ENCODE measurements at places on chromosomes 12 and 14.

GRCh38 chr14:22225516-22226140 lies 363.4 kb downstream of the DAD1 start:
- no peak overlapping the region for H3K4me3 ChIP-seq
- H3K27me3 ChIP-seq, result no peaks in the 10 kb centered on the region
- no peak for DNase-seq
- no peak overlapping the region for H3K27ac ChIP-seq

DNA sequence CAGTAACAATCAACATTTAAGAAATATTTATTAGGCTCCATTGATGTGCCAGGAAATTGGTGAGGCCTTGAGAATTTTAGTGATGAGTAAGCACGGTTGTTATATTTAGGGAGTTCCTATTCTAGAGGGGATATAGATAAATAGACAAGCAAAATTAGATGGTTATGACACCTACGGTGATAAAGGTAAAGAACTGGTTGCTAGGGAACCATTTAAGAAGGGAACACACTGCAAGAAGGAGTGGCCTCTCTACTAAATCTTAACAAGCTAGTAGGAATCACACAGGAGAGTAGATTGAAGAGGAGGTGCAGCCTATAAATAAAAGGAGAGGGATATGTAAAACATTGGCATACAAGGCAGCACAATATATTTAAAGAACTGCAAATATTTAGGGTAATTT lies 155.2 kb downstream of the LRIG3 start:
- no peaks in the 10 kb centered on the region for H3K4me1 ChIP-seq
- no peaks in the 10 kb centered on the region for H3K27me3 ChIP-seq
- no peak overlapping the region for H3K4me3 ChIP-seq
- H3K36me3 ChIP-seq, result peaks cover 3% of the 10 kb centered on the region

- DNase-seq, result no peak
- no peaks in the 10 kb centered on the region for H3K36me3 ChIP-seq
- no peak overlapping the region for H3K27ac ChIP-seq
These were observed 13.6 kb downstream of the CCDC198 start for GRCh38 chr14:57480051-57480450.

GRCh38 chr14:96614481-96614881 lies 112.3 kb downstream of the PAPOLA start:
- peaks cover 7% of the 10 kb centered on the region for H3K27me3 ChIP-seq
- H3K36me3 ChIP-seq, result no peaks in the 10 kb centered on the region
- H3K27ac ChIP-seq, result no peak overlapping the region
- H3K4me1 ChIP-seq, result no peaks in the 10 kb centered on the region
- H3K4me3 ChIP-seq, result no peak overlapping the region
- DNase-seq, result no peak

DNA sequence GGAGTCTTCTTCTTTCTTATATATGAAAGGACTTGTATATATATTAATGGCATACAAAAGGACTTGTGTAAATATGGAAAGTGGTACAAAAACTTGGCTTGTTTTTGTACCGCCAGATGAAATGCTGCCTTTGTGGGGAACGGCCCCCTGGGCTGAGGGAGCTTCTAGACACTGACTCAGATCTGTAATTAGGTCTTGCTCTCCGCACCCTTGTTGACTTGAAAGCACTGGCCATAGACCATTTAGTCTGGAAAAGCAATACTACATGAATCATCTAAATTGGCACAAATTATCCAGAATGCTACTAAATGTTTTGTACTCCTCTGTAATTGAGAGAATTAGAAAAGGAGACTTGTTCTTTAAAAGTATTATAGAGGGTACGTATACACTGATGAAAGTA lies 399.9 kb upstream of the RGS6 start:
- no peak overlapping the region for H3K4me3 ChIP-seq
- no peak overlapping the region for H3K27ac ChIP-seq
- H3K36me3 ChIP-seq, result no peaks in the 10 kb centered on the region
- no peaks in the 10 kb centered on the region for H3K4me1 ChIP-seq
- DNase-seq, result no peak

DNA sequence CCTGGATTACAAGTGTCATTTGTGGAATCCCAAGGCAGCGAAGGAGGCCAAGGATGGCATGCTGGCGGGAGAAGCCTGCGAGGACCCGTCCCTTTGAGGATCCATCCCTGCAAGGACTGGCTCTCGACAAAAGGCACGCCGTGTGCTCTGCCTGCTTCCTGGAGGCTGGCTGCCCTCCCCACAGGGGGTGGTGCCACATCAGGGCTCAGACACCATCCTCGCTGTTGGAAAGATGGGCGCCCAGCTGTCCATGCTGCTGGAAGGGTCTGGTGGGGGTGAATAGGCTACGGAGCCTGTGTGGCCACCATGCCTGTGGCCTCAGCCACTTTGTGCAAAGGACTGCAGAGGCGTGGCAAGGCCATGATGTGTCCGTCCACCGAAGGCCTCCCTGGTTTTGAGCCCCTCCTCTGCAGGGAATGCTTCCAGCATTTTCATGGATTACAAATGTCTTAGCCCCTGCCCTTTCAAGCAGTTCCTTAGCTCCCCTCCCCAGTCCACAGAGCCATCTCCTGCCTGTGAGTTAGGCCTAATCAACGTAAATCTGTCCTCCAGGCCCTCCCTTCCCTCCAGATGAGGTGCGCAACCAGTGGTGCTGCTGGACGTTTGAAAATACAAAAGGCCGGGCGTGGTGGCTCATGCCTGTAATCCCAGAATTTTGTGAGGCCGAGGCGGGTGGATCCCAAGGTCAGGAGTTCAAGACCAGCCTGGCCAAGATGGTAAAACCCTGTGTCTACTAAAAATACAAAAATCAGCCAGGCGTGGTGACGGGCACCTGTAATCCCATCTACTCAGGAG lies 22.1 kb downstream of the ZBTB42 start:
- H3K4me3 ChIP-seq, result no peak overlapping the region
- H3K4me1 ChIP-seq, result peaks cover 4% of the 10 kb centered on the region
- H3K27ac ChIP-seq, result no peak overlapping the region
- DNase-seq, result no peak
- peaks cover 4% of the 10 kb centered on the region for H3K27me3 ChIP-seq

- peak overlapping the region; percentile 99 for H3K27ac ChIP-seq
- no peaks in the 10 kb centered on the region for H3K27me3 ChIP-seq
- no peak for DNase-seq
- peaks cover 9% of the 10 kb centered on the region for H3K36me3 ChIP-seq
- H3K4me1 ChIP-seq, result peaks cover 10% of the 10 kb centered on the region
These were observed 903 bp upstream of the PPP4R3A start for GRCh38 chr14:91511043-91511383.

- no peak overlapping the region for H3K27ac ChIP-seq
- no peak for DNase-seq
- no peaks in the 10 kb centered on the region for H3K27me3 ChIP-seq
- no peaks in the 10 kb centered on the region for H3K36me3 ChIP-seq
- H3K4me3 ChIP-seq, result no peak overlapping the region
These were observed 69.0 kb downstream of the HRK start for GRCh38 chr12:116812238-116812637.

DNA sequence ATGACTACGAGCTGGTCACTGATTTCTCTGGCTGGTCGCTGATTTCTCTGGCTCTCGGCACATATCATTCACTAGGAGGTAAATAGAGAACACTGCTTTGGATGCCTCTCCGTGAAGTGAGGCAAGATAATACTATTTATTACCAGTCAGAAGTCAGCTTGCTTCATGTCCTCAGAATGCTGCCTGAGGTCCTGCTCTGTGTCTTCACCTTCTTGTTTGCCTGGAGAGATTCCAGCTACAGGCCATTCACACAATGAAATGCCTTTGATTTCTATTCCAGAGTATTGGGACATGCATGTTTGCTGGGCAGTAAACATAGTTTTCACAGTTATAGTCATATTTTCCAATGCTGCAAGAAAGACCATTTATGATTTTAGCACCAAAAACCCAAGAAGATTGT lies 106.7 kb downstream of the AEBP2 start:
- no peaks in the 10 kb centered on the region for H3K27me3 ChIP-seq
- H3K4me1 ChIP-seq, result peaks cover 14% of the 10 kb centered on the region
- DNase-seq, result peak; percentile 20
- no peak overlapping the region for H3K27ac ChIP-seq

GRCh38 chr14:95490138-95490509 lies 26.3 kb downstream of the SYNE3 start:
- DNase-seq, result no peak
- H3K36me3 ChIP-seq, result no peaks in the 10 kb centered on the region
- peaks cover 26% of the 10 kb centered on the region for H3K4me1 ChIP-seq
- no peak overlapping the region for H3K4me3 ChIP-seq

- peaks cover 8% of the 10 kb centered on the region for H3K4me1 ChIP-seq
- H3K36me3 ChIP-seq, result no peaks in the 10 kb centered on the region
- H3K27me3 ChIP-seq, result no peaks in the 10 kb centered on the region
- H3K27ac ChIP-seq, result no peak overlapping the region
- DNase-seq, result no peak
These were observed 65.2 kb downstream of the PPP2R5E start for GRCh38 chr14:63478010-63478409.

DNA sequence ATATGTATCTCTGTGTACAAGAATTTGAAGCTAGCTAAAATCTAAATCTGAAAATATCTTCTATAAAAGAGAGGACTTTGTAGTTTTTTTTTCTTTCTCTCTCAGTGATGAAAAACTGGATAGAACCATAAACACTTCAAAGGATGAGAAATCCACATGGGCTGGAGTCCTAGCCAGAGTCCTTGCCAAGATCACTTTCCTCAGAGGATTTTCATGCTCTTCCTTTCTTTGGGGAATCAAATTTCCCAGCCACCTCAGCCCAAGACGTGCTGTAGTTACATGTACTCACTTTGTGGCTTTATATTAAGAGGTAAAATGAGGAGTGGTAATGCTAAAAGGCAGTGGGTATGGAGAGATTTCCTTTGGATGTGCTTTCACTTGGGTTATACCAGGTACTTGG lies 110.3 kb downstream of the SLC38A1 start:
- H3K36me3 ChIP-seq, result no peaks in the 10 kb centered on the region
- no peak overlapping the region for H3K4me3 ChIP-seq
- no peak overlapping the region for H3K27ac ChIP-seq
- DNase-seq, result no peak
- no peaks in the 10 kb centered on the region for H3K4me1 ChIP-seq

GRCh38 chr12:127108360-127109215 lies 1158.4 kb upstream of the TMEM132C start:
- no peak overlapping the region for H3K27ac ChIP-seq
- DNase-seq, result peak; percentile 64
- no peaks in the 10 kb centered on the region for H3K27me3 ChIP-seq
- H3K4me3 ChIP-seq, result no peak overlapping the region
- H3K36me3 ChIP-seq, result no peaks in the 10 kb centered on the region

DNA sequence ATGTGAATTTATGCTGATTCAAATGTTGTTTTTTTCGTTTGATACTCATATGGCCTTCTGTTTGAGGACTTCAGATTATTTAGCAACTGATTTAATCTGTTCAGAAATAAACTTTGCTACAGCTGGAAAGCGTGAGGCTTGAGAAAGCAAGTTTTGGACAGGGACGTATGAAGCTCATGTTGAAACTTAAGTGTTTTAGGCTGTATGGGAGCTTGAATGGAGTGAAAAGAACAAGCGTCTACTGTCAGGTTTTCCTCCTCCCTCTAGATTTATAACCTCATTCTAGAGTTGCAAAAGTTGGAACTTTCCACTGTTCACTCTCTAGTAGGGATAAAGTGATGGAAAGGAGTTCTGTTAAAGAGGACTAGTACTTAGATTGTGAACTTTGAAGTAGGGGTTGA lies 1.0 kb downstream of the PRPF39 start:
- DNase-seq, result no peak
- peak overlapping the region; percentile 88 for H3K4me3 ChIP-seq
- H3K4me1 ChIP-seq, result peaks cover 31% of the 10 kb centered on the region
- no peaks in the 10 kb centered on the region for H3K36me3 ChIP-seq

GRCh38 chr12:81958406-81958805 lies 199.3 kb upstream of the PPFIA2 start:
- no peaks in the 10 kb centered on the region for H3K4me1 ChIP-seq
- H3K27ac ChIP-seq, result no peak overlapping the region
- DNase-seq, result no peak
- H3K36me3 ChIP-seq, result no peaks in the 10 kb centered on the region

- no peaks in the 10 kb centered on the region for H3K4me1 ChIP-seq
- no peak overlapping the region for H3K27ac ChIP-seq
- no peak for DNase-seq
- H3K36me3 ChIP-seq, result no peaks in the 10 kb centered on the region
These were observed 605.5 kb upstream of the USP15 start for GRCh38 chr12:61654698-61655097.

GRCh38 chr12:131046813-131047788 lies 93.4 kb downstream of the ADGRD1 start:
- H3K27me3 ChIP-seq, result no peaks in the 10 kb centered on the region
- peak; percentile 80 for DNase-seq
- peak overlapping the region; percentile 58 for H3K27ac ChIP-seq
- no peak overlapping the region for H3K4me3 ChIP-seq
- peaks cover 4% of the 10 kb centered on the region for H3K4me1 ChIP-seq
- H3K36me3 ChIP-seq, result no peaks in the 10 kb centered on the region

GRCh38 chr14:74898694-74899093 lies 17.0 kb downstream of the DLST start:
- no peak overlapping the region for H3K4me3 ChIP-seq
- H3K4me1 ChIP-seq, result no peaks in the 10 kb centered on the region
- H3K27ac ChIP-seq, result no peak overlapping the region
- no peaks in the 10 kb centered on the region for H3K27me3 ChIP-seq

DNA sequence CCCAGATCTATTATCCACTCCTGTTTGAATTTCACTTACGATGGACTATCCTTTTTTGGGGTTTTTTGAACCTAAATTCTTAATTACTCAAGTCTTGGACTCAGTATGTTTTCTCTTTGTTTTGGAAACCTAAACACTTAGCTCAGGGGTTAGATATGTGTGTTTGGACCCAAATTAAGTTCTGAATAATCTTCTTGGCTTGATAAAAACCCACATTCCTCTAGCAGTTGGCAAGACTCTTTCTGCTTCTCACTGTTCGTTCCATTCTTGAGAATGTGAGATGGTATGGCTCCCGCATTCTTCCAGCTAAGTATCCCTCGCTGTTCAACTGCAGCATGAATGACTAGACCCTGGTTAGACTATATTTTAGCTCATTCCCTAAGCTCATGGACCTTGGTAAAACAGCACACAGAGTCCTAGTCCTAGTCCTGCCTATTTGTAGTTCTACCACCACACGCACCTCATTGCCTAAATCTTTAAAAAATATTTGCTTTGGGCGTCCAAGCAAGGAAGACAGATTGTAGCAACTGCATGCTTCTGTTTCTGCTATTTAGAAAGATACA lies 860.0 kb downstream of the RPS29 start:
- no peak overlapping the region for H3K27ac ChIP-seq
- no peaks in the 10 kb centered on the region for H3K4me1 ChIP-seq
- no peak for DNase-seq
- no peak overlapping the region for H3K4me3 ChIP-seq
- no peaks in the 10 kb centered on the region for H3K27me3 ChIP-seq
- no peaks in the 10 kb centered on the region for H3K36me3 ChIP-seq

DNA sequence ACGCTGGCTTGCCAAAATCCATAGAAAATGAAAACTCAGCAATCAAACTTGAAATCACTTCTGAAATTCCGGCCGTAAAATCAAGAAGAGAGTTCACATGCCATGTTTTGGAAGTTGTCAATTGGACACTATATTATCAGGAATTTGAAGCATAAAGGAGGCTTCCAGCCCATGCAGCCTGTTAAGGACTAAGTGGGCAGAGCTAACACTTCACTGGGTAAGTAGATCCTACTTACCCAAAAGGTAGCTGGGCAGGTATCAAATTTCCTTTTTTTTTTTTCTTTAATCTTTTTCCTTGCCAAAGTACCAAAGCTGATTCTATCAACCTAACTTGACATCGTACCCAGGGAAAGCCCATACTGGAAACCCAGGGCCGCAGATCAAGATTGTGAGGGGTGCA lies 71.5 kb upstream of the ARHGAP5 start:
- no peak for DNase-seq
- no peaks in the 10 kb centered on the region for H3K36me3 ChIP-seq
- peaks cover 21% of the 10 kb centered on the region for H3K4me1 ChIP-seq
- no peak overlapping the region for H3K4me3 ChIP-seq

GRCh38 chr12:79531518-79531917 lies 159.2 kb downstream of the PAWR start:
- no peak overlapping the region for H3K27ac ChIP-seq
- no peak overlapping the region for H3K4me3 ChIP-seq
- no peaks in the 10 kb centered on the region for H3K27me3 ChIP-seq
